ENCODE measurements at places on chromosomes 16 and 17.
A peak's percentile ranks its signal among the peaks of the same experiment; 100 is the strongest.

DNA sequence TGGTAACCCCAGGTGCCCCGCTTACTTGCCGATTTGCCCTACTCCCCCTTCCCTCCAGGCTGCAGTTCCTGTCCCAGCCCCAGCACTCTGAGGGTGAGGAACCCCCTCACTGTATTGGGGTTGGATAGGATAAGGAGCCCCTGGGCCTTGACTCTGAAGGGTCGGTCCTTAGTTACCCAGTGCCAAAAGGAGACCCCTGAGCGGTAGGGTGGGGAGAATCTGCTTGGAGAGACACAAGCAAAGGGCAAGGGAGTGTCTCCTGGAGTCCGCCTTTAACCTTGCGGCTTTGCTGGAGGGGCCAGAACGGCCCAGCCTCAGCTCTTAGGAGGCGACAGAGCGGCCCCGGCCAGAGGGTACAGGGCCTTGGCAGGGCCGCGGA is 13.0 kb downstream of the CARD14 start:
- DNase-seq, result no peak

GRCh38 chr17:1597861-1598342 is 30.7 kb downstream of the SLC43A2 start:
- DNase-seq, result no peak

DNA sequence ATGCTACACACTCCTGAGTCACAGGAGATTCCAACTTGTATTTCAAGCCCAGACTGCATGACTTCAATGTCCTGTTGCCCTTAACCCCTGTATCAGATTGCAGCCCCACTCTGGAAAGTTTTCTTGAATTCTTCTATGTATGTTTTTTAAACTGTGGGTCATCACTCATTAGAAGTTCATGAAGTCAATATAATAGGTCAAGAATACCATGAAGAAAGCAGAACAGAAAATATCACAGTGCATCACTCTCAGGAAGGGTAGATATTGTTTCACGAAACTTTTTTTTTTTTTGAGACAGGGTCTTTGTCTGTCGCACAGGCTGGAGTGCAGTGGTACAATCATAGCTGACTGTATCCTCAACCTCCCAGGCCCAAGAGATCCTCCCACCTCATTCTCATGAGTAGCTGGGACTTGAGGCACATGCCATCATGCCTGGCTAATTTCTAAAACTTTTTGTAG is 20.5 kb downstream of the PRKCB start:
- no peak for DNase-seq

GRCh38 chr17:57269598-57270255 is 13.4 kb downstream of the MSI2 start:
- DNase-seq, result no peak

DNA sequence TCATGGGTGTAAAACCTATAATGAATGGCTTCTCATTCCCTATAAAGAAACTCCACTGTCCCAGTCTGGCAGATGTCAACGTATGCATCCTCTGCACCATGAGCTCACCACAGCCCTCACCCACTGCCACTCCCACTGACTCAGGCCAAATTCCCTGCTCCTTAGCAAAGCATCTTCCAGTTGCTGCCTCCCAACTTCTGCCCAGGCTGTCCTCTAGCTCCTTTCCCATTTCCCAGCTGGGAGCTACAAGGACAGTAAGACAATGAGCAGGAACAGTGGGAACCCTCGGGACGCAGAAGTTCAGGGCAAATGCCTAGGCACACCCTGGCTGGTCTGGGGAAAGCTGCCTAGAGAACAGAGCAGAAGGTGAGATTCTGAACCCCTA is 9.1 kb upstream of the THAP11 start:
- DNase-seq, result no peak

DNA sequence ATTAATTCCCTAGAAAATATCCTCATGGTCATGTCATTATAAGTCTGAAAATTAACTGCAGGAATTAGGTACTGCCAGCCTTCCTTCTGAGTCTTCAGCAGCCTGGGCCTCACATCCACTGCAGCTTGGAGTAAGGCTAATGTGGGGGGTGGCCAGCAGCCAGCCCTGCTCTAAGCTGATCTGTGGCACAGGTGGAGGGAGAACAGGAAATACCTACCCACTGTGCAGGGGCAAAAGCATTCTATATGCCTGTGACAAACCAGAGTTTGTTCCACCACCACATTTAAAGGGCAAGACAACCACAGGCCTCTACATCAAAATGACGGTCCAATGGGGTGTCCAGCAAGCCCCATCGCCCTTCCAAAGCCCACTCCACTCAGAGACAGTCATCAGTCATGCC is 9.4 kb downstream of the NPRL3 start:
- DNase-seq, result no peak

DNA sequence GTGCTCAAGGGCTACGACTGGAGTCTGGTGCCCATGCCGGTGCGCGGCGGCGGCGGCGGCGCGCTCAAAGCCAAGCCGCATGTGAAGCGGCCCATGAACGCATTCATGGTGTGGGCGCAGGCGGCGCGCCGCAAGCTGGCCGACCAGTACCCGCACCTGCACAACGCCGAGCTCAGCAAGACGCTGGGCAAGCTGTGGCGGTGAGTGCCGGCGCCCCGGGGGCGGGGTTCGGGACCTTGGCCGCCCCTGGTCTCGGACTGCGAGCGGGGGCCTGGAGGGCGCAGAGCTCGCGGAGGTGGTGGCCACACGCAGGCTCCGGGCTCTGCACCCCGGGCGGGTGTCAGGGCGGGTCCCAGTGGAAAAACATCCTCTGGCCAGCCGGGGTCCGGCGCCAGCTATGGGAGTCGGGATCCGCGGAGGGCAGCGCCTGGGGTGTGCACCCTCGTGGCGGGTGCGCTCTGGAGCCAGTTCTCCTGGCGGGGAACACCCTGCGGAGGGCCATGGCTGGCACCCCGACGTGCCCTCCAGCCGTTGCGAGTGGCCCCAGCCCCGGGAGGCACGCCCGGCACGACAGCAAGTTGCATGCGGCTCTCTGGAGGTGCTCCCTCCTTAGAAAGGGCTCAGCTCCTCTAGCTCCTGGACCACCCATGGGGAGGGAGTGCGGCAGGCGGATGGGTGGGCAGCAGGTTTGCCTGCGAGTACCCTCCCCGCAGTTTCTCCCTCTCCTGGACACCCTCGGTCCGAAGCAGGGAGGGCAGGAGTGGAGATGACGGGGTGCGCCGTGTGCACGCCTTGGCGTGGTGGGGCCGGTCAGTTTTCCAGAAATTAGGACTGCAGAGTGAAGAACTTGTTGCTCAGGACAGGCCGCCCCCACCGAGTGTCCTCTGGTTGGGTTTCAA is 824 bp downstream of the SOX8 start:
- DNase-seq, result no peak

- DNase-seq, result no peak
Observed at GRCh38 chr17:36884495-36885152, 52.7 kb upstream of the LHX1 start.

DNA sequence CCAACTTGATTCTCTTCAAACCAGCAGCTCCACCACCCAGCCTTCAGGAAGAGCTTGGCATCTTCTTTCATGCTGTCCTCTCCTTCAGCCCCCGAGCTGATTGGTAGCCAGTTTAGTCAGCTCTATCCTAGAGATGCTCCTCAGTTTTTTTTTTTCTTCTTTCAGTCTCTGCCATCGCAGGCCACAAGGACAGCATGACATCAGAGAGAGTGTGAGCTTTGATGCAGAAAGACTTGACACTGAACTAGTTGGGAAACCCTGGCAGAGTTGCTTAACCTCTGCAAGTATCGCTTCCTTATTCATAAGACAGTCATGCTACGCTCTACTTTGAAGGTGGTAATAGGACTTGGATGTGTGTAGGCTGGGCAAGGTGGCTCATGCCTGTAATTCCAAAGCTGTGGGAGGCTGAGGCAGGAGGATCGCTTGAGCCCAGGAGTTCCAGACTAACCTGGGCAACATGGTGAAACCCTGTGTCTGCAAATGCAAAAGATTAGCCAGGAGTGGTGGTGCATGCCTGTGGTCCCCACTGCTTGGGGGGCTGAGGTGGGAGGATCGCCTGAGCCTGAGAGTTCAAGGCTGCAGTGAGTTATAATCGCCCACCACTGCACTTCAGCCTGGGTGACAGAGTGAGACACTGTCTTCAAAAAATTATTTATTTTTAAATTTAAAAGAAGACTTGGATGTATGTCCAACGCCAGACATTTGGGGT is 2.6 kb downstream of the CD300LB start:
- no peak for DNase-seq

- DNase-seq, result no peak
Observed at GRCh38 chr16:100989-101388, 23.0 kb downstream of the MPG start.

- no peak for DNase-seq
Observed at GRCh38 chr16:2783581-2784357, 3.6 kb downstream of the PRSS33 start.

- peak; percentile 68 for DNase-seq
Observed at GRCh38 chr17:45235416-45236281, 14.0 kb downstream of the FMNL1 start.

- DNase-seq, result no peak
Observed at GRCh38 chr16:23301251-23302044, 654 bp upstream of the SCNN1B start.

DNA sequence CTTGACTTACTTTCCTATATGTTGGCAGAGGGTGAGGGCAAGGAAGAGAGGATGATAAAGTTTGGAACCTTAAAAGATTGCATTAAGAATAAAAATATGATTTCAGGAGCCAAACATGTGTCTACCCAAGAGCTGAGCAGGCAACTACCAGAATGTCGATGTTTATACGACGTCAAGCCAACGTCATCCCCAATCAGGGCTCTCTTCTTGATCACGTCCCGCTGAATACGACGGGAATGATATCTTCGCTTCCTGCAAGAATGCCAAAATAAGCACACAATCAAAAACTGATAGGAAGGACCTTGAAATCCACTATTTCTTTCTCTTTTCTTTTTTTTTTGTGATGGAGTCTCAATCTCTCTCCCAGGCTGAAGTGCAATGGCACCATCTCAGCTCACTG is 20.1 kb upstream of the ITGAE start:
- no peak for DNase-seq

DNA sequence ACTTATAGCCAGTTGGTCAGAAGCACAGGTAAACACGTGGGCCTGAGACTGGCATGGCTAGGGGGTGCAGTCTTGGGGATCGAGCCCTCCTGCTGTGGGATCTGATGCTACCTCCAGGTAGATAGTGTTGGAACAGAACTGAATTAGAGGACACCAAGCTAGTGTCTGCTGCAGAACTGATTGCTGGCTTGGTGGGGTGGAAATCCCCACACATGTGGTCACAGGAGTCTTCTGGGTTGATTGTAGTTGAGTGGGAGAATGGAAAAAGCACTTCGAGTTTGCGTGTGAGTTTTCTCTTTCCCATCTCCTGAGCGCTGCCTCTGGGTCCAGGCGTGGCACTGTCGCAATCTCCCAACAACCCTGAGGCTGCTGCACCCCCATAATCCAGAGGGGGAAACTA is 8.0 kb upstream of the SPATA32 start:
- DNase-seq, result no peak

DNA sequence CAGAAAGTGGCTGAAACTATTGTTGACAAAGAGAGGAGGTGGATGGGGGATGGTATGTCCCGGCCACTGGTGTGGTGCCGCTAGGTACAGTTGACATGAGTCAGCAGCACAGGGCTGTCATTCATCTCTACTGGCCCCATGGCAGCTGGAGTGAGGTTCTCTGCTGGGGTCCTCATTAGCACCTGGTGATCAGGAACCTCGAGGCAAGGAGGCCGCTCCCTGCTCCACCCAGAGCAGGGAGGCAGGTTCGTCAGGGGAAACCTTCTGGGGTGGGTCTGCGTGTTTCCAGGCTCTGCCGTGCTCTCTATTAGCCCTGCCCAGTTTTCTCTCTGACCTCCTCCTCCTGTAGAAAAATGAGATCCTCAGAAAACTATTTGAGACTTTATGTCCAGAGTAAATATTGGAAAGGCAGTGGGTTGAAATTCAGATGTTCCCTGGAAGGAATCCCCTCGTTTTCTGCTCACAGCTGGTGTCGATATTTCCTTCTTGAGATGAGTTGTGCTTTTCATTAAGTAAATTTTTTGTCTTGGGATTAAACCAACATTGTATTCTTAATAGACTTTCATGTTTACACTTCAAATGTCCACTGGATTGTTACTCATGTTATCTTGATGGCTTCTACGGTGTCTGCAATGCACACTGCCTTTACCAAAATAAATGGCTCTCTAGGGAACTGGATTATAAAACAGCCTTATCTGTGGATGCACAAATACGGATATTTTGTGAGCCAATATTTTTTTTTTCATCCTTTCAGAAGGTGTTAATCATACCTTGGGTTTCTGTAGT is 7.1 kb downstream of the NTN1 start:
- DNase-seq, result no peak

GRCh38 chr16:20814784-20815183 is 8.5 kb downstream of the REXO5 start:
- DNase-seq, result no peak

GRCh38 chr17:72535346-72535745 is 414.5 kb downstream of the SOX9 start:
- no peak for DNase-seq

GRCh38 chr17:59074494-59074893 is 32.2 kb downstream of the TRIM37 start:
- no peak for DNase-seq

DNA sequence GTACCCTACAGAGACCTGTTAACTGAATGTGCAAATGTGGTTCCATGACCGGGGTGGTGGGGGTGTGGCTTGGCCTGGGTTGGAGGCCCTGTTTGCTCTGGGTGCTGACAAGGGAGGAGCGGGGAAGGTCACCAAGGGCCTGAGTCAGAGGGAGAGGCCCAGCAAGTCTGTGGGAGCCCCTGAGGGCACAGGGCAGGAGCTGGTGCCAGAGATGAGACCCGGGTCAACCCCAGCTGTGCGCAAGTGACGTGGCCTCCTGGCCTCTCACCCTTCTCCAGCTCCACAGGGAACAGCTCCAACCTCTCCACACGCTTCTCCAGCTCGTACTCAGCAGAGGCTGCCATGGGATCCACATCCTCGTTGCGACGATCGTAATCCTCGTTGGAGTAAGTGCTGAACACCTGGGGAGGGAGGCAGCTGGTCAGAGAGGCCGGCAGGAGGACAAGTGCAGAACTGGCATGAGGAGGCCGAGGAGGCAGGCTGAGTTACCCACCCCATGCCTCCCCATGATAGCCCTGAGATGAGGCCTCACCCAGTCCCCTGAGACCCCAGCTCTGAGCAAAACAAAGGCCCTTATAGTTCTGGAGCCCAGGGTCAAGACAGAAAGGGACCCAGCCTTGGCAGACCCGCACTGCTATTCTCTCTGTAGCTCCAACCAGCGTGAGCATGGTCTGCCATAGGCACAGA is 5.5 kb downstream of the PPP1R9B start:
- peak; percentile 70 for DNase-seq

- no peak for DNase-seq
Observed at GRCh38 chr16:85704011-85704410, 15.3 kb upstream of the GINS2 start.

- peak; percentile 90 for DNase-seq
Observed at GRCh38 chr16:2008631-2009163, 924 bp downstream of the ZNF598 start.

All from right lobe of liver (tissue), 6 donors.